ENCODE measurements at places on chromosomes 13 and 19. TPM values are rescaled to one million over a fixed set of nuclear protein-coding genes. Genes with fewer than 3 reads are reported as not detected.

GRCh38 chr13:44576351-44577235, 463 bp upstream of the TSC22D1 start:
- peaks cover 11% of the 10 kb centered on the region for H3K36me3 ChIP-seq
- H3K27ac ChIP-seq: peak overlapping the region; percentile 91
- peaks cover 24% of the 10 kb centered on the region for H3K4me1 ChIP-seq
- H3K27me3 ChIP-seq: no peaks in the 10 kb centered on the region
- peak overlapping the region; percentile 80 for H3K4me3 ChIP-seq
- DNase-seq: no peak

- no peak for DNase-seq
- H3K36me3 ChIP-seq: no peaks in the 10 kb centered on the region
- no peak overlapping the region for H3K27ac ChIP-seq
- H3K4me3 ChIP-seq: no peak overlapping the region
Observed at GRCh38 chr13:21256891-21257290, 80.4 kb downstream of the MRPL57 start.

GRCh38 chr19:1863328-1863637, at the start of gene KLF16:
KLF16 (minus strand) TSS chr19:1863579; CDS start chr19:1863497, 82 bp downstream.
- peaks cover 23% of the 10 kb centered on the region for H3K4me1 ChIP-seq
- DNase-seq: no peak
- H3K27ac ChIP-seq: peak within 1 kb of the TSS; percentile 91
- no peaks in the 10 kb centered on the region for H3K27me3 ChIP-seq
- H3K36me3 ChIP-seq: no peaks in the 10 kb centered on the region

Gene FSTL3
- 107 TPM for polyA plus RNA-seq

Gene PRKCG
- polyA plus RNA-seq: 0.04 TPM

DNA sequence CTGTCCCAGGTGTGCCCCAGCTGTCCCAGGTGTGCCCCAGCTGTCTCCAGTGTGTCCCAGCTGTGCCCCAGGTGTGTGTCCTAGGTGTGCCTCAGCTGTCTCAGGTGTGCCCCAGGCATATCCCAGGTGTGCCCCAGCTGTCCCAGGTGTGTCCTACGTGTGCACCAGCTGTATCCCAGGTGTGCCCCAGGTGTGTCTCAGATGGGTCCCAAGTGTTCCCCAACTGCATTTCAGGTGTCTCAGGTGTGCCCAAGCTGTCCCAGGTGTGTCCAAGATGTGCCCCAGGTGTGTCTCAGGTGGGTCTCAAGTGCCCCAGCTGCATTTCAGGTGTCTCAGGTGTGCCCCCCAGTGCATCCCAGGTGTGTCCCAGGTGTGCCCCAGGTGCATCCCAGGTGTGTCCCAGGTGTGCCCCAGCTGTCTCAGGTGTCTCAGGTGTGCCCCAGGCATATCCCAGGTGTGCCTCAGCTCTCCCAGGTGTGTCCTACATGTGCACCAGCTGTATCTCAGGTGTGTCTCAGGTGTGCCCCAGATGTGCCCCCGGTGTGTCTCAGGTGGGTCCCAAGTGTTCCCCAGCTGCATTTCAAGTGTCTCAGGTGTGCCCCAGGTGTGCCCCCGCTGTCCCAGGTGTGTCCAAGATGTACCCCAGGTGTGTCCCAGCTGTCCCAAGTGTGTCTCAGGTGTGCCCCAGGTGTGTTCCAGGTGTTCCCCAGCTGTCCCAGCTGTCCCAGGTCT, 1.3 kb upstream of the GRK1 start:
- H3K36me3 ChIP-seq: no peaks in the 10 kb centered on the region
- peaks cover 16% of the 10 kb centered on the region for H3K27me3 ChIP-seq
- H3K4me3 ChIP-seq: no peak overlapping the region
- DNase-seq: no peak
- H3K27ac ChIP-seq: no peak overlapping the region
- no peaks in the 10 kb centered on the region for H3K4me1 ChIP-seq

- no peaks in the 10 kb centered on the region for H3K27me3 ChIP-seq
- no peak overlapping the region for H3K27ac ChIP-seq
- DNase-seq: no peak
- peaks cover 2% of the 10 kb centered on the region for H3K4me1 ChIP-seq
- H3K36me3 ChIP-seq: no peaks in the 10 kb centered on the region
Observed at GRCh38 chr19:7428651-7429113, 60.2 kb downstream of the PEX11G start.
